ENCODE measurements at places on chromosomes 2 and 18. TPM values are rescaled to one million over a fixed set of nuclear protein-coding genes. Genes with fewer than 3 reads are reported as not detected.

The KCNG2 gene
- 0.25 TPM for polyA plus RNA-seq

- no peak for DNase-seq
Observed at GRCh38 chr2:182228741-182229140, 198.1 kb downstream of the PDE1A start.

DNA sequence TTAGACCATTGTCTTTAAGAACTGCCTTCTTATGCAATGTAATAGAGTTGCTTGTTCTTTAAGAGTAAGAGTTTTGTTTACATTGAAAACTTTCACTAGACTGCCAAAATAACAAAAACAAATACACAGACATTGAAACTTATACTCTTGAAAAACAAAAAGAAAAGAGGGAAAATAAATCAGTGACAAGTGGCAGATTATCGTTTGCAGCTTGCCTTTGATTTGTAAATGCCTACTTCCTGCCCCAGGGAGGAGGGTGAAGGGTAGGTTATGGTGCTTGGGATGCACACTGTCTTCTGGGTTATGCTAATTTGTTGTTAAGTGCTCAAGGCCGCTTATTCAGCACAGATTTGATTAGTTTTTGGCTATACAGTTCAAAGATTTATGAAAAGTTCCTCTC, 198.7 kb downstream of the TGIF1 start:
- no peak for DNase-seq

GRCh38 chr2:160737247-160737646, 243.6 kb upstream of the RBMS1 start:
- DNase-seq, result no peak

GRCh38 chr18:77055429-77056300, 76.9 kb downstream of the MBP start:
- peak; percentile 91 for DNase-seq

DNA sequence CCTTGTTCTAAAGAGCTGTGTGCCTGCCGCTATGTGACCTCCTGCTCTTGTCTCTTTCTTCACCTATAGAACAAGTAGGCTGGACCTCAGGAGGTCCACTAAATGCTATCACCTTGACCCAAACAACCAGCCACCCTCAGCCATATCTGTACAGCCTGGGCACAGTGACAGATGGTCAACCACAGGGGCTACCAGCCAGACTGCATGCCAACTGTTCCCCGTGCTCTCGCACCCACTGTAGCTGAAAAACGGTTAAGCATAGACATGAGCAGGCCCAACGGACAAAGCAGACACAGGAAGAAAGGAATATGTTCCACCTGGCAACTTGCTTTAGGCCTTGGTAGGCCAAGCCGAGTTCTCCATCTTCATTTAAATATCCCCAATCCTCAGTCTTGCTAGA, 43.2 kb upstream of the ACAA2 start:
- DNase-seq, result no peak

The CEBPZOS gene
- polyA plus RNA-seq, result 50.2 TPM

DNA sequence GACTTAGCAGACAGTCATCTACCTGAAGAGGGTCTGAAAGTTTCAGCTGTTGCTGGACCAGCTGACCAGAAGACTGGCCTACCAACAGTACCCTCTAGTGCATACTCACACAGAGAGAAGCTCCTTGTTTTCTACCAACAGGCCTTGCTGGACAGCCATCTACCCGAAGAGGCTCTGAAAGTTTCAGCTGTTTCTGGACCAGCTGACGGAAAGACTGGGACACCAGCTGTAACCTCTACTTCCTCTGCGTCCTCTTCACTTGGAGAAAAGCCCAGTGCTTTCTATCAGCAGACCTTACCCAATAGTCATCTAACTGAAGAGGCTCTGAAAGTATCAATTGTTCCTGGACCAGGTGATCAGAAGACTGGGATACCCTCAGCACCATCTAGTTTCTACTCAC, 63.2 kb downstream of the ALMS1 start:
- no peak for DNase-seq

- no peak for DNase-seq
Observed at GRCh38 chr2:109186656-109187250, 57.7 kb downstream of the SH3RF3 start.

The FASTKD1 gene
- polyA plus RNA-seq, result 40.3 TPM

DNA sequence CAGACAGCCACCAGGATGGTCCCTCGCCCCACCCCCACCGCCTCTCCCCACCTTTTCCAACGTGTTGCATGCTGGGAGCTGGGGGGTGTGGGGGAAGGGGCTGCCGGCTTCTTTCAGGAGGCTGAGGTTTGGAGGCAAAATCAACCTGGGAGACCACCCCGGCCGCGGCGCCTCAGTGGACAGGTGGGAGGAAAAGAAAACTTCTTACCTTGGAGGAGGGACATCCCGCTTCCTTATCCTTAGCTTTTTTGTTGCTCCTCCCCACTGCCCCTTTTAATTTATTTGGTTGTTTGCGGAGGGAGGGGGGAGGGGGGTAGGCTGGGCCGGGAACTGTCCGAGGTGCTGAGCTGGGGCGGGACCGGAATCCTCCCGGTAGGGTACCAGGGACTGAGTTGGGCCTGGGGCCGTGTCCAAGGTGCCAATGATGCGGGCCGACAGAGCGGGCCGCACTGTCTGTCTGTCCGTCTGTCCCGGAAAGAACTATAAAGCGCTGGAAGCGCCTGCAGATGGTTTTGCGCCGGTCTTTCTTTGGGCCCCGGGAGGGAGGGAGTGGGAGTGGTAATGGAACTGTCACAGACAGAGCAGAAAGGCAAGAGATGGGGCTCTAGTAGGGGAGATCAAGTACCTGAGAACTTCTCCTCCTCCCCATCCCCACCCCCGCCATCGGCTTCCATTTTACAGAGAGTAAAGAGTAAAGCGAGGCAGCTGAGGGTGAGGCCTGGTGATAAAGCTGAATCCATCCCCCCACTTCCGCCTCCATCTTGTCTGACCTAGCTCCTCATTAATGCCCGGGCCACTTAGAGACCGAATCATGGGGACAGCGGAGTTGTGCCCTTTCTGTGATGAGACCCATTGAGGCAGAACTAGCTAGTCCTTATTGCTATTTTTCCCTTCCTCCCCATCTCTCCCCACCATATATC, 2.4 kb downstream of the CDK5R2 start:
- DNase-seq, result no peak

The GPR155 gene
- 4.4 TPM for polyA plus RNA-seq
